ENCODE measurements at places on chromosomes 11 and 22.

DNA sequence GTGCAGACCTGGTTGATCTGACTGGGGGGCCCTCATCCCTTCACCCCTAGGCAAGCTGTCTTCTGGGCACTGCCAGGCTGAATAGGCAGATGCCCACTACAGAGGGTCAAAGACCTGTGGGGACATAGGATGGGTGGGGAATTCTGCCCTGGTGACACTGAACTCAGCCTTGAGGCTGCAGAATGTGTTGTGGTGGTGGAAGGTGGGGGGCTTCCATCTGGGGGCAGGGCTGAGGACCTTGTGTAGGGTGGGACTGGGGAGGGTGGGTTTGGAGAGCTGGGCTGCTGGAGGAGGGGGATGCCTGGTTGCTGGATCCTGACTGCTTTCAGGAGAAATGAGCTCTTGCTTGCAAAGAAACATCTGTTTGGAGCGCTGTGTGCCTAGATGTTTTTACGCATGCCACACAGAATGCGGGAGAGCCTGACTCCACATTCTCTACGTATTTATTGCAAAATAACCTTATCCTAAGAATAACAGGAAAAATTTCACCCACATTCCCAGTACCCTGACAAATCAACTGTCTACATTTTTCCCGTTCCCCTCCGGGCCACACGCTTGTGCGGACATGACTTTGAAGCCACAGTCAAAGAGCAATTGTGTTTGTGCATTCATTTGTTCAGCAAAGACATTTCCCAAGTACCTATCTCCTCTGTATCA lies 18.3 kb downstream of the SMIM38 start:
- H3K4me1 ChIP-seq: no peaks in the 10 kb centered on the region
- no peak overlapping the region for H3K27ac ChIP-seq
- H3K36me3 ChIP-seq: no peaks in the 10 kb centered on the region
- no peak for DNase-seq

GRCh38 chr22:24707470-24707801 lies 67.1 kb downstream of the PIWIL3 start:
- H3K27ac ChIP-seq: no peak overlapping the region
- no peaks in the 10 kb centered on the region for H3K36me3 ChIP-seq
- H3K4me3 ChIP-seq: no peak overlapping the region
- DNase-seq: no peak
- H3K4me1 ChIP-seq: no peaks in the 10 kb centered on the region

DNA sequence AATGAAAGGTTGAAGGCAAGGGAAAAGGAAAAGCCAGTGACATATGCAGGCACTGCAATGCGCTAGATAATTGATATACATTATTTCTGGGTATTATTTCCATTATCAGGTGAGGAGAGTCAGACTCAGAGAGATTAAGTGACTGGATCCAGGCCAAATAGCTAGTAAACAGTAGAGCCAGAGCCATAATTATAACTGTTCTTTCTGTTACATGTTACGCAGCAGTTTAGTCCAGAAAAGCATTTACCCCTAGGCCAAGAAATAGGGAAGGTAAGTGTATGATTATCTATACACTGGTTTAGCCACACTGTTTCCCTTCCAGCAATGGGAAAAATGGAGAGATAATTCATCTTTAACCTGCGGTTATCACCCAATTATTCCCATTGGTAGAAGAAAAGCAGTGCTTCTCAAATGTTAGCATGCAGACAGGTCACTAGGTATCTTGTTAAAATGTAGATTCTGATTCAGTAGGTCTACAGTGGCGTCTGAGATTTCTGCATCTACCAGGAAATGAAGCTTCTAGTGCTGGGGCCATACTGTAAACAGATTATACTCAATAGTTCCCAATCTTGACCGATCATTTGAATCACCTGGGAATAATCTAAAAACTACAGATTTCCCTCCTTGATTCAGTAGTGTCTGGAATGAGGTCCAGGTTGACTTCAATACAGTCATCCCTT lies 69.4 kb downstream of the RBFOX2 start:
- no peaks in the 10 kb centered on the region for H3K36me3 ChIP-seq
- H3K27me3 ChIP-seq: peaks cover 12% of the 10 kb centered on the region
- no peaks in the 10 kb centered on the region for H3K4me1 ChIP-seq
- H3K4me3 ChIP-seq: no peak overlapping the region
- DNase-seq: no peak

GRCh38 chr11:121082670-121083069 lies 18.4 kb upstream of the TECTA start:
- H3K4me3 ChIP-seq: no peak overlapping the region
- no peaks in the 10 kb centered on the region for H3K27me3 ChIP-seq
- no peak overlapping the region for H3K27ac ChIP-seq
- peaks cover 3% of the 10 kb centered on the region for H3K36me3 ChIP-seq
- peaks cover 2% of the 10 kb centered on the region for H3K4me1 ChIP-seq
- DNase-seq: no peak

DNA sequence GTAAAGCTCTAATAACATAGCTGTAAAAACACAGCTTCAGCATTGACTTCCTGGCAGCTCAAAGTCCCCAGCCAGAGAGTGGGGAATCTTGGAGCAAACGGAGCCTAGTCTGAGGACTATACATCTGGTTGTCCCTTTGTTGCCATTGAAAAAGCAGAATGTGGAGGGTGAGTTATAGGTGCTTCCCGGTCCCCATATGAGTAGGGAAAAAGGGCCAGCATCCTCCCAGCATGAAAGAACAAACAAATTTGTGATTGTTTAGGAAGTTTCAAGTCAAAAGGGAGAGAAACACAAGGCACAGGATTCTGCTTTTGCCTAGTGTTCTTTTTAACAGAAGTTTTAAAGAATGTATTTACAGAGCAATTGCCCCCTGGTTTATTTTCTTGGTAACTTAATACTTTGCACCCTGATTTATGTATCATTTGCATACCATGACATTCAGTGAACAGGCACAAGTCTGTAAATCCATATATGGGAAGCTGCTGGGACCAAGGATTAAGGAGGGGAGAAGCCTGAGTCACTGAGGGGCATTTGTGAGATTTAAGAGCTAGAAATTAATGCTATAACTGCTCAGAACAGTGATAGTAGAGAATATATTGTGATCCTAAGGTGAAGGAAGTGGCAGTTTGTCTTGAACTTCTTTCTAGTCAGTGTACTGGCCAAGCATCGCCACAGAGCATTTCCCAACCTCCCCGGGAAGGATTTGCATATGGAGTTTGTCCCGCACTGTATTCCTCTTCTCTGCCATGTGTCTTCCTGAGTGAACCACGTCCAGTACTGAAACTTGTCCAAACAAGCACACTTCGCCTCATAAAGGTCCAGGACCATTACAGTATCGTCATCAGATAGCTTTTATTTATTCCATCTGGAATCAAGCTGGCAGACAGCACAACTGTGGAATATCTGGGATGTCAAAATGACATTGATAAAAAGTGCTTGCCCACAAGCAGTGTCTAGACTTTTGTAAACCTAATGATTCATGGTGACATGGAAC lies 103.0 kb downstream of the DBX1 start:
- H3K4me1 ChIP-seq: no peaks in the 10 kb centered on the region
- no peaks in the 10 kb centered on the region for H3K36me3 ChIP-seq
- no peak overlapping the region for H3K4me3 ChIP-seq
- H3K27ac ChIP-seq: no peak overlapping the region

GRCh38 chr11:18173225-18173866 lies 709 bp downstream of the MRGPRX4 start:
- H3K27me3 ChIP-seq: peaks cover 44% of the 10 kb centered on the region
- DNase-seq: no peak
- no peaks in the 10 kb centered on the region for H3K4me1 ChIP-seq
- H3K36me3 ChIP-seq: no peaks in the 10 kb centered on the region
- H3K27ac ChIP-seq: no peak overlapping the region
- no peak overlapping the region for H3K4me3 ChIP-seq

DNA sequence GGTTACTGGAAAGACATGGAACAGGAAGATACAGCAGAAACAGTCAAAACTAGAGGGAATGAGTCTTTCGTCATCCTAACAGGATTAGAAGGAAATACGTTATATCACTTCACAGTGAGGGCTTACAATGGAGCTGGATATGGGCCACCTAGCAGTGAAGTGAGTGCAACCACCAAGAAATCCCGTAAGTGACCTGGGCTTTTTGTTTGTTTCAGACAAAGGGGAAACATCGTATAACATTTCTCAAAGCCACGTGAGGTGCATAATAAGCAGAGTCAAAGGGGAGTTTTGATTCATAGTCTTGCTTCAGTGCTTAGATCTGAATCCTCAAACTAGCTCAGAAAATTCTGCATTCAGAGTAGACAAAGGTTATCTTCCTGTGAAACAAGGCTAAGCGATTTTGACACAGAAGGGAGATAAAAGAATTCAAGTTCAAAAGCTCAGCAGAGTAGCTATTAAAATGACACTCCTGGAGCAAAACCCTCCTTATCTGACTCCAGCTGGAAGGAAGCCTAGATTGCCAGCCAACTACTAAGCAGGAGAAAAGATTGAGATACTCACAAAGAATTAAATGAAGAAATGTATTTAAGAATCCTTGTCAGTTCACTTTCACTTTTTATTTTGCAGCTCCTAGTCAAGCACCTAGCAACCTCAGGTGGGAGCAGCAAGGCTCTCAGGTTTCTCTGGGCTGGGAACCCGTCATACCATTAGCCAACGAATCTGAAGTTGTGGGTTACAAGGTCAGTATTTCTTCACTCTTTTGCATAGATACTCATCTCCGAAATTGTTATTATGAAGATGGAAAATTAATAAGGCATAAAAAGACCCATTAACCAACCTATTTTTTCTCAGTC lies 346.4 kb upstream of the ARHGAP42 start:
- DNase-seq: no peak
- H3K4me3 ChIP-seq: no peak overlapping the region
- no peaks in the 10 kb centered on the region for H3K4me1 ChIP-seq
- H3K27me3 ChIP-seq: no peaks in the 10 kb centered on the region
- H3K27ac ChIP-seq: no peak overlapping the region

- no peaks in the 10 kb centered on the region for H3K27me3 ChIP-seq
- H3K4me3 ChIP-seq: no peak overlapping the region
- no peaks in the 10 kb centered on the region for H3K4me1 ChIP-seq
- no peak overlapping the region for H3K27ac ChIP-seq
- no peak for DNase-seq
Measured at GRCh38 chr22:27631641-27632040, 169.9 kb downstream of the MN1 start.

DNA sequence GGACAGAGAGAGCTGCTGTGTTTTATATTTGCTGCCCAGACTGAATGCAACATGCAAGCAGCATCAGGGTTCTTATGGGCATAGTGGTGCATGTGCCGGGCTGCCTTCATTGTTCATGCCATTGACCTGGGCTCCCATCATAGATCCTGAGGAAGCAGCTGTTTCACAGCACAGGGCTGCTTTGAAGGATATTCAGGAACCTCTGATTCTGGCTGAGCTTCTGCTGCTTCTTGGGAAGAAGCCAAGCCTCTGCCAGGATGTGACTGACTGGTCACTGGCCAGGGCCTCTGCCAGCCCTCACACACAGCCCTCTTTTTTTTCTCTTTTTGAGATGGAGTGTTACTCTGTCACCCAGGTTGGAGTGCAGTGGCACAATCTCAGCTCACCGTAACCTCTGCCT lies 43.3 kb downstream of the CYB5R2 start:
- no peak overlapping the region for H3K4me3 ChIP-seq
- H3K36me3 ChIP-seq: peaks cover 11% of the 10 kb centered on the region
- no peak for DNase-seq

DNA sequence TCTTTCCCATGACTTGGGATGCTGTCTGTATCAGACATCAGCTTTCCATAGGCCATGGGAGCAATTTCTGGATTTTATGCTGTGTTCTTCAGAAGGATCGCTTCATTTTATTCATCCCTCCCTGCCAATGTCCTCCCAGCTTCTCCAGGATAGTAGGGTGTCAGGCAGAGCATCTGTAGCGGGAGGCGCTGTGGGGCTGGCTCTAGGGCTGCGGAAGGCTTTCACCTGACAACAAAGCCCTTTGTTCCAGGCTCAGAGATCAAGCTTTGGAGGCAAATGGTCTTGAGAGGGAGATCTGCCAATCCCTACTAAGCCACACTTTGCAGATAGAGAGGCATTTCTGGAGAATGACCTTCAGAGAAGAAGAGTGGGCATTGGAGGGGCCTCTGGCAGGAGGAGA lies 29.5 kb upstream of the FTH1 start:
- DNase-seq: no peak
- H3K27me3 ChIP-seq: no peaks in the 10 kb centered on the region
- peaks cover 12% of the 10 kb centered on the region for H3K36me3 ChIP-seq
- no peak overlapping the region for H3K4me3 ChIP-seq
- H3K27ac ChIP-seq: no peak overlapping the region
- H3K4me1 ChIP-seq: no peaks in the 10 kb centered on the region

- no peak overlapping the region for H3K27ac ChIP-seq
- H3K27me3 ChIP-seq: peaks cover 16% of the 10 kb centered on the region
- H3K4me3 ChIP-seq: no peak overlapping the region
- H3K4me1 ChIP-seq: peaks cover 1% of the 10 kb centered on the region
Measured at GRCh38 chr11:11789735-11790369, 51.9 kb upstream of the USP47 start.

- H3K27ac ChIP-seq: no peak overlapping the region
- DNase-seq: no peak
- peaks cover 21% of the 10 kb centered on the region for H3K27me3 ChIP-seq
- peaks cover 4% of the 10 kb centered on the region for H3K4me1 ChIP-seq
- peaks cover 18% of the 10 kb centered on the region for H3K36me3 ChIP-seq
Measured at GRCh38 chr22:20957102-20957682, 9.9 kb upstream of the AIFM3 start.

GRCh38 chr11:15101072-15101709 lies 13.5 kb upstream of the INSC start:
- H3K4me3 ChIP-seq: no peak overlapping the region
- peaks cover 2% of the 10 kb centered on the region for H3K4me1 ChIP-seq
- peaks cover 33% of the 10 kb centered on the region for H3K27me3 ChIP-seq
- DNase-seq: peak; percentile 62

Data from activated CD4-positive, alpha-beta memory T cell treated with anti-CD3 and anti-CD28 coated beads, Interleukin-2, amount 10 ng/mL, durations not matched to agents 7 days and 5 days (primary cell).